ENCODE measurements at places on chromosomes 11 and 22.

- no peak for DNase-seq
Measured at GRCh38 chr22:40578171-40578570, 58.3 kb downstream of the MRTFA start.

DNA sequence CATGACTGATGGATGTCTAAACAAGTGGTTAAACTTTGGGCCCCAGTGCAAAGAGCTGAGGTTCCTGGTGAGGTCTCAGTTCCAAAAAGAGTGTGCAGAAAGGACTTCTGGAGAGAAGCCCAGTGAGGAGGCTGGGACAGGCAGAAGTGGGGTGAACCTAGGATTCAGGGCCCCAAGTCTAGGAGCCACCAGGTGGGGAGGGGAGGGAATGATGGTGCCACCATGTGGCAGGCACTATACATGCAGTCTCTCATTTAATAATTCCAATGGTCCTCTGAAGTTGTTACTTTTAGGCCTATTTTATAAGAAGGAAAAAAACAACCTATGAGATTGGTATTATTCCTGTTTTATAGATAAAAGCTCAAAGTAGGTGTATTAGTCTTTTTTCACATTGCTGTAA is 102.0 kb downstream of the INSC start:
- DNase-seq, result no peak

- DNase-seq, result no peak
Measured at GRCh38 chr11:1757861-1758610, 5.7 kb downstream of the CTSD start.

DNA sequence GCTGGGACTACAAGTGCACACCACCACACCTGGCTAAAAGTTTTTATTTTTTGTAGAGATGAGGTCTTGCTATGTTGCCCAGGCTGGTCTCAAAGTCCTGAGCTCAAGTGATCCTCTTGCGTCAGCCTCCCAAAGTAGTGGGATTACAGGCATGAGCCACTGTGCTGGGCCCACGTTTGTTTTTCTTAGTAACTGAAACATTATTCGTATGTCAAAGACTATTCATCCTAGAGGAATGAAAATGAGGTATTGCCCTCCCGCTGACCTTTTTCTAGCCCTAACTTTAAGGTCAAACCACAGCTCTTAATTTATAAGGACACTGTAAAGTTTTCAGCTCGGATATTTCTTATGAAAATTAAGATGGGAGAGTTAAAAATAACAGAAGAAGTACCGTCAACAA is 33.2 kb upstream of the PAX6 start:
- no peak for DNase-seq

- DNase-seq, result no peak
Measured at GRCh38 chr11:80816454-80816847, 1375.6 kb upstream of the TENM4 start.

DNA sequence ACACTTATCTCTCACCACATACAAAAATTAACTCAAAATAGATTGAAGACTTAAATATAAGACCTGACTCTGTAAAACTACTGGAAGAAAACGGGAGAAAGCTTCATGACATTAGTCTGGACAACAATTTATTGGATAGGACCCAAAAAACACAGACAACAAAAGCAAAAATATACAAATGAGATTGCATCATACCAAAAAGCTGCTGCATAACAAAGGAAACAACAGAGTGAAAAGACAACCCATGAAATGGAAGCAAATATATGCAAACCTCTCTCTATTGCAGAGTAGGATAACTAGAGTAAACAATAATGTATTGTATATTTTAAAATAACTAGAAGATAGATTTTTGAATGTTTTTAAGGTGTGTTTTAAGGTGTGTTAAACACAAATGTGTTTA is 11.2 kb downstream of the MRGPRX2 start:
- no peak for DNase-seq

- DNase-seq, result no peak
Measured at GRCh38 chr11:32658639-32659406, 75.2 kb downstream of the EIF3M start.

- no peak for DNase-seq
Measured at GRCh38 chr11:14127679-14128078, 165.2 kb downstream of the SPON1 start.

DNA sequence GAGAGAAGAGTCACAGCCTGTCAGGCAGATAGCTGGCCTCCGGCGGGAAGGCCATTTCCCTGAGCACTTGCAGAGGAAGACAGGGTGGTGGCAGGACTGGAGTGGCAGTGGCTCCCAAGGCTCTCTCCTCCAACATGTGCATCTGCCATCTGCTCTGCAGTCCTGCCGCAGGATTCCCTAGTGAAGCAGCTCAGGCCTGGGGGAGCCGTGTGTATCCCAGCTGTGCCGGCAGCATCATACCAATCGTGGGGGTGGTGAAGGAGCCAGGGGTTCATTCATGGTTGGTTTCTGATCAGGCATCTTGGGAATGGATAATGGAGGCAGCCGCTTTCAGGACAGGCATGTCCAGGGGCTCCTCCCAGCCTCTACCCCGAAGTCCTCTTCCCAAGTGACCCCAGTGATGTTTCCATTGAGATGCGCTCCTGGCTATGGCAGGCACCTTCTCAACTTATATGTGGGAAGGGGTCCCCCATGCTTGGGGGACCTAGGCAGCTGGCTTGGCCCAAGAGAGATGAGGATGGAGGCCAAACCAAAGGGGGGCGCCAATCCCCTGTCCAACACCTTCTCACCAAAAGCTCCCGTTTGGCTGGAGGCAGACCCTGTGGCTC is 6.1 kb downstream of the TAGLN start:
- DNase-seq, result no peak

GRCh38 chr11:32154275-32154674 is 63.4 kb downstream of the RCN1 start:
- no peak for DNase-seq

DNA sequence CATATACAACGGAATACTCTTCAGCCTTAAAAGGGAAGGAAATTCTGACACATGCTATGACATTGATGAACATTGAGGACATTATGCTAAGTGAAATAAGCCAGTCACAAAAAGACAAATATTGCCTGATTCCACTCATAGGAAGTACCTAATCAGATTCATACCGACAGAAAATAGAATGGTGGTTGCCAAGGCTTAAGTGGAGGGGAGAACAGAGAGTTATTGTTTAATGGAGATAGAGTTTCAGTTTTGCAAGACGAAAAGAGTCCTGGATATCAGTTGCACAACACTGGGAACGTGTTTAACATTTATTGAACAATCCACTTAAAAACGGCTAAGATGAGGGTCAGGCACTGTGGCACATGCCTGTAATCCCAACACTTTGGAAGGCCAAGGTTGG is 45.6 kb upstream of the HIPK3 start:
- DNase-seq, result no peak

DNA sequence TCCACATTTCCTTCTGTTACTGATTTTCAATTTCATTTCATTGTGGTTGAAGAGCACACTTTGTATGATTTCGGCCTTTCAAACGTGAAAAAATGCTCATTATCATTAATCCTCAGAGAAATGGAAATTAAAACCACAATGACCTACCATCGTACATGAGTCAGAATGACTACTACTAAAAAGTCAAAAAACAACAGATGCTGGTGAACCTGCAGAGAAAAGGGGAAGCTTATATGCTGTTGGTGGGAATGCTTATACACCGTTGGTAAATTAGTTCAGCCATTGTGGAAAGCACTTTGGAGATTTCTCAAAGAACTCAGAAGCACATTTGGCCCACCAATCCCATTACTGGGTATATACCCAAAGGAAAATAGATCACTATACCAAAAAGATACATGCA is 57.6 kb downstream of the DLG2 start:
- DNase-seq, result no peak

GRCh38 chr11:30477061-30477460 is 109.1 kb downstream of the MPPED2 start:
- no peak for DNase-seq

GRCh38 chr22:47177334-47177815 is 414.9 kb downstream of the TBC1D22A start:
- DNase-seq, result no peak

- no peak for DNase-seq
Measured at GRCh38 chr11:64245797-64246620, 734 bp downstream of the PPP1R14B start.

- no peak for DNase-seq
Measured at GRCh38 chr11:65777241-65777640, 3.5 kb downstream of the AP5B1 start.

GRCh38 chr22:22397292-22397870 is 111.2 kb downstream of the ZNF280B start:
- no peak for DNase-seq

DNA sequence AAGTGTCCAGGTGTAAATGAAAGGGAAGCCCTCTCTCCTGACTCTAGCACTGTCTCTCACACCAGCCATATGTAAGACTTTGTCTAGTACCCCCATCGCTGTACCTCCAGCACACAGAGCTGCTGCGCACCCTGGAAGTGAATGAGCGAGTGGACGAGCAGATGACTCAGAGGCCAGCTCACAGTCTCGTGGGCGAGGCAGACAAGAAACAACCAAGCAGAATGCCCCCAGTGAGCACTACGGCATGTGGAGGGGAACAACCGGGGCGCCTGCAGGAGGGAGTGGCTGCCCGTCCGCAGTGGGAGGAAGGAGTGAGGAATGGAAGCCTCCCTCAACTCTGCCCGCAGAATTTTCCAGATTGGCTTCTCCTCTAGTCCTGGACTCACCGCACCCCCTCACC is 46.4 kb downstream of the MCM5 start:
- no peak for DNase-seq

DNA sequence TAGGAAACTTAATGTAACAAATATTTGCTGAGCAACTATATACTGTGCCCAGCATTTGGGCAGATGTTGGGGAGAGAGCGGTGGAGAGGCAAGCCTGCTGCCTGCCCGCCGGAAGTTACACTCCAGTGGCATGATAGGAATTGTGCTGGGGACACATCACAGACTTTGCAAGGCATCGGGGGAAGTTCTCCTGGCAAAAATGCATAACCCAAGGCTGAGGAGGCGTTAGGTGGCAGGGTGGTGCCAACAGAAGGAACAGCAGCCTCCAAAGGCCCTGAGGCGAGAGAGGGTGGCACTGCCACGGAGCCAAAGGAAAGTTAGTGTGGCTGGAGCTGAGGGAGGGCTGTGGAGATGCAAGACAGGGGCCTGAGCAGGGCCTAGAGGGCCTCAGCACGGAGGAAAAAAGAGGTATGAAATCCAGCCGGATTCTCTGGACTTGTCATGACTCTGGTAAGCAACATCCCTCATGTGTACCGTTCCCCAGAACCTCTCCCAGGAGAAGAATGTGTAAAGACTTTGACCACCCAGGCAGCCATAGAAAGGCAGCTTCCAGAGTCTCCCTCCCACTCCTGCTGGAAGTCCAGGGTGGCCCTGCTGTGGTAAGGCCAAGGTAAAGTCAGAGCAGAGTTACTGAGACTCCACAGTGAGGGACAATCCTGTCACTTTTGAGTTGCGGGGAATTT is 76.1 kb upstream of the RAB1B start:
- no peak for DNase-seq

DNA sequence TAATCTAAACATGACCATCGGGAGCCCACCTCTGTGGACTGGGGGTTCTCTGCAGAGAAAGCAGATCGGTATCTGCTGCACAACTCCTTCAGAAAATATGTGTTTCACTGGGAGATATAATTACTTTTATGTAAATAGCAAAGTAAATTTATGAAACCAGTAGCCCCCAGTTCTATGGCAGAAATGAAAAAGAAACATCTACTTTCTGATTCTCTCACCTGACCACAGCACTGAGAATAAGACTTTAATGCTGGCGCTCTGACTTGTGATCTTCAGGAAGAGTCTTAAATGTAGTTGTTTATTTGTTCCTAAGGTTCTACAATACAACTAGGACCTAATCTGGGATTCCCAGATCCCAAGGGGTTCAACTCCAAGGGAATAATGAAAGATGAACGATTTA is 518.0 kb downstream of the DLG2 start:
- no peak for DNase-seq

GRCh38 chr11:70176940-70177689 is 26.0 kb upstream of the FADD start:
- no peak for DNase-seq

DNA sequence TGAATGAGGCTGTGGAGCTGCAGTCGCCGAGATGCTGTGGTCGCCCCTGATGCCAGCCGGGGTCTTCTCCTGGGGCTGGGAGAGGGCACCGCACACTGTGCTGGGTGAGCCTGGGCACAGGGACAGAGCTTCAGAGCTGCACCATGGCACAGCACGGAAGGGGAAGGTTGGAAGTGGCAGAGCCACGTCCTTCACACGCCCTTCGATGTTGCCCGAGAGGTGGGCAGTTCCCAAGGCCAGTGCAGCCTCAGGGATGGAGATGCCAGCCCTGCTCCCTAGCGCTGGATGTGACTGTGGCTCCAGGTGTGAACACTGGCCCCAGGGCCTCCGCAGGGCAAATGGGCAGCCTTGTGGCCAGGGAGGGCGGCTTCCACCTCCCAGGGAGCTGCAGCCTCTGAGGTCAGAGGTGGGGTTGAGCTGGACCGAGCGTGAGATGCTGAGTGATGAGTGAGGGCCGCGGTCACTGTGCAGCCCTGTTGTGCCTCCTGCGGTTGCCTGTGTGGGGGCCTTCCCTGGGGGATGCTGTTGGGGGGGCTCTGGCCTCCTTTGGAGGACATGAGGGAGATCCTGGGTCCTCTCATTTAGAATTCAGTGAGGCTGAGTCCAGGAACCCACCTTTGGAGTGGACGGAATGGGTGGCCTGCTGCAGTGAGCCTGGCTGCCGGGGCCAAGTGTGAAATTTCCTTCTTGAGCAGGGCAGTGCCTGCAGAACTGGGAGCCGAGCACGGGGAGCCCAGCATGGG is 1090.0 kb downstream of the BRD1 start:
- DNase-seq, result no peak

DNA sequence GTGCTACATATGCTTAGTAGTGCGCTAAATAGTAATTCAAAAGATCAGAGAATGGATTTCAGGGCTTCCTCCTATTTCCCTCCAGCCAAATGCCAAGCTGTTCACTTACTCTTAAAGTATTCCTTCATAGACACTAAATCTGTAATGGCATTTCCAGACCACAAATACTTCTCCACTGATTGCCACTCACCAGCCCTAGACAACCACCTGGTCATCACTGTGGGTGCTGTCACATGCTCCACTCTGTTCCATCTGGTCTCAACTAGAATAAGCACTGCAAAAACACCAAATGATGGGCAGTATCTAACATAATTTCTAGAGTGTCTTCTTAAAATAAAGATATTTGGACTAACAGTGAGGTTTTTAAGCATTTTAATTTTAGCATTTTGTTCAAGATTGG is 341.3 kb downstream of the AASDHPPT start:
- no peak for DNase-seq

- no peak for DNase-seq
Measured at GRCh38 chr11:20160425-20161229, at the start of gene DBX1. DBX1 (minus strand) TSS chr11:20160475; CDS start chr11:20160324, 151 bp downstream.

- DNase-seq, result no peak
Measured at GRCh38 chr11:128686021-128686741, 7.7 kb upstream of the FLI1 start.

DNA sequence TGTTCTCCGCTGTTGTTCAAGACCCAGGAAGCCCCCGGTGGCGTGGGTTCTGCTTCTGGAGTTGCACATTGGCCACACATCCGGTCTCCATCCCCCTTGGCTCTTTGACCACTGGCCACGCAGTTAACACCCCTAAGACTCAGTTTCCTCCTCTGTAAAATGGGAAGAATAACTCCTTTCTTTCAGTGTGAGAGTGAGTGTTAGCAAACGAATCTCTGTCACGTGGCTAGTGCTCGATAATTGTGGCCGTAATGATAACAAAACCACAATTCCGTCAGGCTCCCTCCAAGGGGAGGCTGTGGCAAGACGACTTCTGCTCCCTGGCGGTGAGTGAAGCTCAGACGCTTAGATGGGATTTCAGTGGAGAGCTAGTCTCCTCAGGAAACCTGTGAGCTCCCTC is 315.2 kb upstream of the B3GAT1 start:
- no peak for DNase-seq

GRCh38 chr11:122672892-122673291 is 17.4 kb downstream of the UBASH3B start:
- DNase-seq, result no peak

- no peak for DNase-seq
Measured at GRCh38 chr22:40806711-40807110, 12.4 kb downstream of the SLC25A17 start.

Data from forelimb muscle (tissue), 1 donor.